ENCODE measurements at places on chromosomes 3 and 15.

GRCh38 chr3:183033746-183034145, 53.4 kb upstream of the DCUN1D1 start:
- DNase-seq, result no peak

DNA sequence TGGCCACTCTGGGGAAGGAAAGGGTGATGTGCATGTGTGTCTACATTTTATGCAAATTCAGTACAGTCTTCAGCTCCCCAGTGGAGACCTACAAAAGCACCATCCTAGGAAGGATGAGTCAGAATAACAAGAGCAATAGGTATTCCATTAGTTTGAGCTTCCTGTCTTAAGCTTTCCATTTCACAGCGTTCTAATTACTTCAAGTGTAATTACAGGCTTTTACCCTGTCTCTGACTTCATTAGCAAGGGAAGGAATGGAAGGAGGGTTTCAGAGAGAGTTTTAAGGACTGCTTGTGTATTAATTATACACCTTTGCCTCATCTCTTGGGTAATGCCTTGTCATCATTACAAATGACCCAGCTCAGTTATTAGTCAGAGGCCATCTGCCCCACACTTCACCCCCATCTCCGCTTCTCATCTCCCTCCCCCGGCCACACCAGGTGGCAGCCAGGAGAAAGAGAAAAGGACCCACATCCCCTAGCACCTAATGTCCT, 202.8 kb upstream of the MRPL3 start:
- no peak for DNase-seq

GRCh38 chr3:177538750-177539730, 341.8 kb upstream of the TBL1XR1 start:
- DNase-seq, result no peak

- DNase-seq, result no peak
Measured at GRCh38 chr15:80503319-80503952, 99.3 kb downstream of the ARNT2 start.

GRCh38 chr15:90190606-90191343, 10.4 kb upstream of the SEMA4B start:
- no peak for DNase-seq

DNA sequence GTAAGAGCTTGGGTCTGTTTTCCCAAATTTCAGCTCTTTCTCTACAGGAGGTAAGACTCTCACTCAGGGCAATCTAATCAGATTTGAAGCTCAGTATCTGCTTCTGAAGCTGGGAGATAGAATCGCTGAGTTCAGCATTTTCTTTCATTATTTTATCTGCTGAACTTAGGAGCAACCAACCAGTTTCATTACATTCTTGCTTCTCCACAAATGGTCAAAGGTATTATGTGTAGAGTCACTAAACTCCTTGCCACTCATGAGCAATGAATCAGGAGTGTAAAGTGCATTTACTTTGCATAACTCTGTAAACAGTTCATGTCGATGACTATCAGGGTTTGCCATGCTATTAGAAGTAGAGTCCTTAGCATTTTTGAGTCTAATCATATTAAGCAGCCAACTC, 249.4 kb downstream of the CHL1 start:
- DNase-seq, result no peak

DNA sequence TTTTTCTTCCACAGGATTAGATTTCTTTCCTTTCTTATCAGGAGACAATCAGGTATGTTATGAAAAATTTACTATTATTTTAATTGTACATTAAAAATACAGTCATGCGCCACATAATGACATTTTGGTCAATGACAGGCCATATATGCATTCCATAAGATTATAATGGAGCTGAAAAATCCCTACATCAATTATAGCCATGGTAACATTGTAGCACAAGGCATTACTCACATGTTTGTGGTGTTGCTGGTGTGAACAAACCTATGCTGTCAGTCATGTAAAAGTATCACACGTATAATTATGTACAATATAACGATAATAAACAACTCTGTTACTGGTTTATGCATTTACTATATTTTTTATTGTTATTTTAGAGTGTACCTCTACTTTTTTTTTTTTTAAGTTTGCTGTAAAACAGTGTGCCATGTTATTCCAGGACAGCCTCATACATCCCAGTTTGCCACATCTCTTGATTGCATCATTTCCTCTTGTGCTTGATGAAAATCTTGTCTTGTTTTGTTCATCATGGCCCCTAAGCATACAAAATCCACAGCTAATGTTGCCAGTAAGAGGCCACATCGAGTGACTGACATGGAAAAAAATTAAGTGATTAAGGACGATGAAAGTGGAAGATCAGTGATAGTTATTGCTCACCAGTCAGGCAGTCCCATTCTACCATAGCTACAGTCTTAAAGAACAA, 21.4 kb downstream of the CALML4 start:
- no peak for DNase-seq

DNA sequence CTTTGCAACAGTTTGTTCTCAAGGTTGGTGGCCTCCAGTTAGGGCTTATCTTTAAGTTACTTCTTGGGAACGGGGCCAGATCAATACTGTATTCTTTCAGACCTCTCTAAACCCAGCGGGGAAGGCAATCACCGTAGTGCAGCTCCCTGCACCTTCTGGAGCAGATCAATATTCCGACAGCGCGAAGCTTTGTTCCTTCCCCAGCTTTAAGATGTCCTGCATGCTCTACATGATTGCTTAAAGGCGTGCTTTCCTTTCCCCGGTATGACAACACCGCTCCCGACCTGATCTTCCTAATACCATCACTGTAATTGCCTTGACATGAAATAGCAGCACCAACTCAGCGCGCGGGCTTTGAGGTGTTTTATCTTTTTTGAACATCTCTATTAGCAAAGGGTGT, 755.2 kb downstream of the NR2F2 start:
- DNase-seq, result no peak

DNA sequence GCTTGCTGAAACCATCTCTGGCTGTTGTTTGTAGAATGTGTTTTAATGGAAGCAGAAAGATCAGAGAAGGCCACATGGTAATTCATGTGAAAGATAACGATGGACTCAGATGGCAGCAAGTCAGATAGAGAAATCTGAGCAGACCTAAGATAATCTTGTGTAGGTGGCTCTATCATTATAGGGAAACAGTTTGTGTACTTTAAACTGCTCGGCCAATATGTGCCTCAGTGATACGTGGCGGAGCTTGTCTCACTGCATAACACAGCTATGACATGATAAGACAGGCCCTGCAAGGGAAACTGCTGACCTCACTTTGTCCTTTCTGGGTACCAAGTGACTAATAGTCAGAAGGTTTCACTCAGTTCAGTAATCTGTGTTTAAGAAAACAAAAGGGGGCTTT, 51.0 kb downstream of the MME start:
- DNase-seq, result no peak

Measured in sciatic nerve (tissue), 2 donors.